ENCODE measurements at places on chromosomes 2 and 18.

GRCh38 chr2:168662651-168663208 lies 139.7 kb upstream of the NOSTRIN start:
- no peak for DNase-seq

DNA sequence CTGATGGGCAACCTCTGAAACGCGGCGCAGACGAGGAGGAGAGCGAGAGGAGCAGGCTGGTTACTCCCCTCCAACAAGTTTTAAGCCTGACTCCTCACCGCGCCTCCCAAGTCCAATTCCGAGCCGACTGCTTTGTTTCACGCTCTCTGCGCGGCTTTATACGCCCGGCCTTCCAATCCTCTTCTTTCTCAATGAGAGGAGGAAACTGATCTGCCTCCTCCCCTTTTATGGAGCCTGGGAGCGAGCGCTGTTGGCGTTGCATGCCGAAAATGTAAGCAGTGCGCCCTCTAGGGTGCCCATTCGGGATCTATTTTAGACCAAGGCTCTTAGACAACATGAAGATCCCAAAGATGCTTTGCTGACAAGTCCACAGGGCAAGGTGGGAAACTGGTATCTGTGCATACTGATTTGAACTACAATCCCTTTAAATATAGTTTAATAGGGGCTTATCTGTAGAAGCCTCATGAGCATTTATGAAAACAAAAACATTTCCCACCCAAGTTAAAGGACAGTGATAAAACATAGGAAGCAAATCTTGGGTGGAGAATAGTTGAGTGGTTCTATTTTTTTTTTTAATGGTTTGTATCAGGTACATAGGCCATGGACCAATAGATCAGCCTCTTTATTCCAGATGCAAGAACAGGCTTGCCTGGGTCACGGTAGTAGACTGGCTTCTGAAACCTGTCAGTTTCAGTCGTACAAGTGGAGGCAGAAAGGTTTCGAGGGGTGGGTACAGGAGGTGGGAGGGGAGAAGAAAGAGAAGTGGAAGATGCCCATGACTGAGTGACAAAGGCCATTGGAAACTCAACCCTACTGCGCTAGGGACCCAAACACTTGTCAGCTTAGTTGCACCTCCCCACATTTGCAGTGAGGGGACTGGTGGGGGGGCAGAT lies at the start of gene RND3:
TSS of gene RND3 (minus strand) at position 131 of the 893 bp plus-strand sequence. CDS start 250 bp downstream, outside the sequence.
- DNase-seq, result peak; percentile 91

- DNase-seq, result no peak
Measured at GRCh38 chr2:79833235-79833878, 320.5 kb downstream of the CTNNA2 start.

GRCh38 chr2:219670386-219670785 lies 43.0 kb downstream of the SLC4A3 start:
- DNase-seq, result no peak

DNA sequence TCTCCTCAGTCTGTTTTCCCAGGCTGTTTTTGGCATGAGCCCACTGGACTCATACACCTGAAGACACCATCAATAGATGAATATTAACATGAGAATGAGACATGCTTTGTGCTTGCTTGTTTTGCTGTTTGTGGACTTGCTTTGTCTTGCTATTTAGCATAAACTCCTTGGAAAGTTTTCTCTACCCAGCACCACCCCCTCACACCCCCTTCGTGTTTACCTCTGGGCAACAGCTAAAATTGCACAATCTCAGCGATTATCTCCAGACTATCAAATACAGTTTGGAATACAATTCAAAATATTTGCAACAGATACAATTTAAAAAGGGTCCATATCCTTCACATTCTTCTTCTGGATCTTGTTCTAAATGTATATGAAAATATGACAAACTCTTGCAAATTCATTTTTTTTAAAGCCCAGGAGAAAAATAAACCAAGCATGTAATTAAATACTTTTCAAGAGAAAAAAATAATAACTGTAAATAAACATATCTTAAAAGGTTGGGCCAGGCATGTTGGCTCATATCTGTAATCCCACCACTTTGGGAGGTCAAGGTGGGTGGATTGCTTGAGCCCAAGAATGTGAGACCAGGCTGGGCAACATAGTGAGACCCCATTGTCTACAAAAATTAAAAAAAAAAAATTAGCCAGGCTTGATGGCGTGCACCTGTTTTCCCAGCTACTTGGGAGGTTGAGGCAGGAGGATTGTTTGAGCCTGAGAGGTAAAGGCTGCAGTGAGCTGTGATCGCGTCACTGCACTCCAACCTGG lies 32.3 kb upstream of the PMAIP1 start:
- no peak for DNase-seq

DNA sequence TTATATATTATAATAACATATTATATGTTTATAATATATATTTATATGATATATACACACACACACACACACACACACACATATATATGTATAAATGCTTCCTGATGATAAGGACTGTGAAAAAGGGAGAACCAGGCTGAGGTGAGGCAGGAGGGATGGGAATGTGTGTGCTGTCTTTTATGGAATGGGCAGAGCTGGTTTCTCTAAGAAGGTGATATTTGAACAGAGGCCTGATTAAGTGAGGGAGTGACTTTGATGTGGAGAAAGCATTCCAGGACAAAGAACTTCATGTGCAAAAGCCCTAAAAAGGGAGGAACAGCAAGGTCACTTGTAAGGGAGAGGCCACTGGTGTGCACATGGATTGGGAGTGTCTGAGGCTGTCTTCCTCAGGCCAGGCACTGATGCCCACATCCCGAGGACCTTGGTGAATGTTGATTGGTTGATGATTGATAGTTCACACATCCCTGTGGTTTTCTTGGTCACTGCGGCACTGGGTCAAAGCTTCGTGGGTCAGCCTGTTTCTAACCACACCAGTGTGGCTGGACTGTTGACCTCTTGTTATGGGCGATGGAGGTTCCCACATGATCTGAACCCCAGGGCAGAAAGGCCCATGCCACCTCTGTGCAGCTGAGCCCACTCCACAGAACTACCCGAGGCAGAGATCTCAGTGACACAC lies 196.9 kb downstream of the MYCN start:
- peak; percentile 17 for DNase-seq

- no peak for DNase-seq
Measured at GRCh38 chr2:122491011-122491410, 735.6 kb downstream of the TSN start.

- no peak for DNase-seq
Measured at GRCh38 chr2:100193291-100193710, 50.9 kb upstream of the AFF3 start.

DNA sequence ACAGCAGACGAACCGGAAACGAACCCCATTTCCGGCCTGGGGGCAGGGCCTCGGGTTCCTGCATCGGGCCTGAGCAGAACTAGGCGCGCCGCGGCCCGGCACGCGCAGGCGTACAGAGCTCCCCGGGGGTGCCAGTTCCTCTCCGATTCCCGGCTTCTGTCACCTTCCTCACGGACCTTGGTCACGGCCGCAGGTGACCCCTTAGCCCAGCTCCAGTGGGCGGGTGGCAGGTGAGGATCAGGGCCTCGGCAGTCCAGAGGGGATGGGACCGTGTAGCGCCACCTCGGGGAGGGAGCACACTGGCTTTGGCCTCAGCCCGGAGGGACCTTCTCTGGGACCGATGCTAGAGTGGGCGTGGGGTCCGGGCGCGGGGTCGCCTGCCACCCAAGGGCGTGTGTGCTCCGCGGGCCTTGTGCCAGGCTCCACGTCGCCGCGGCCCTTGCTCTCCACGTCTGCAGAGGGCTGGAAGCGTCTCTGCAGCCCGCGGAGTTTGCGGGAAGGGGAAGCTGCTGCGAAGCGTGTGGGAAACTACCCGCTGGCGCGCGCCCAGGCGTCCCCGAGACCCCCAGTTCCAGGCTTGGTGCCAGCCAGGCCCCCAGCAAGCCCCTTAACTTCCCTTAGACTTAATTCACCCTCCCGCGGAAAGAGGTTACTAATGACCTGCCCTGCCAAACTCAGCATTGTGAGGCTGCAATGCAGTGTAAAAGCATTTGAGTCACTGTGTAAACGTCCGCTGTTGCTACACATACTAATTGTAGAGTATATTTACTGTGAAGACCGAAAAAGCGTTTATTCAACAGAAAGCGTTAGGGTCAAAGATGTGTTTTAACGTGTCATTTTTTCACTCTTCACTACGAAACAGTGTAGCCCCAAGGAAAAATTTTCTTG lies at the start of gene TRAPPC12:
TSS of gene TRAPPC12 (plus strand) at position 48 of the 888 bp plus-strand sequence. CDS start 7,930 bp downstream, outside the sequence.
- DNase-seq, result peak; percentile 94

- no peak for DNase-seq
Measured at GRCh38 chr2:127000937-127001336, 102.2 kb downstream of the TEX51 start.

DNA sequence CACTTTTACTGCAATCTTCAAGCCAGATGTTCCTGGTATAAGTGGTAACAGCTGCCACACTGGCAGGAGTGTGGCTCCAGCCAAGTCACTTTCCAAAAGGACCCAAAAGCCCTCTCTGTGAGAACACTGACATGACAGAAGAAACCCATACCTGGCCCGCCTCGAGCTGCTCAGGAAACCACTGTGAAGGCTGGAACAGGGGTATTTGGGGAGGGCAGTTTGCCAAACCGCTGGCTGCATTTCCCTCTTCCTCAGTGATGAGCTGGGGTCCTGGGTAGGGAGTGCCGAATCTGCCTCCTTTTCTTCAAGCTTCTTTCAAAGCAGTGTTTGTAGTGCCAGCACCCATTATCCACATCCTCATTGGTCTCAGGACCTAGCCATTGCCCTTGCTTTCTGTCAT lies 10.3 kb upstream of the OSR1 start:
- no peak for DNase-seq

- DNase-seq, result no peak
Measured at GRCh38 chr2:207911856-207912255, 113.5 kb downstream of the PLEKHM3 start.

DNA sequence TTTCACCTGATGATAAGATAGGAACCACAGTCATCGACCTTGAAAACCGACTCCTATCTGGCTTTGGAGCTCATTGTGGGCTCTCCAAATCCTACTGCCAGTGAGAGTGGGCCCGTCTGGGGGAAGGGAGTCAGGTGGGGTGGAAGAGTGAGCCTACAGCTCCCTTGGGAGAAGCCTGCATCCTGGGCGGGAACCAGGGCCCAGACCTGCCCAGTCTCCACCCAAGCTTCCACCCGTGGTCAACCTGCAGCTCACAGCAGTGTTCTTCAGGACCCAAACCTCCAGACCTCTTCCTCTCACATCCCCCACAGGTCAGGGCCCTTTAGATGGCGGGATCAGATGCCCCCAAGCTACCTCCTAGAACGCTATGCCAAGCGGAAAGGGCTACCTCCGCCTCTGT lies 40.2 kb downstream of the LMAN2L start:
- no peak for DNase-seq

DNA sequence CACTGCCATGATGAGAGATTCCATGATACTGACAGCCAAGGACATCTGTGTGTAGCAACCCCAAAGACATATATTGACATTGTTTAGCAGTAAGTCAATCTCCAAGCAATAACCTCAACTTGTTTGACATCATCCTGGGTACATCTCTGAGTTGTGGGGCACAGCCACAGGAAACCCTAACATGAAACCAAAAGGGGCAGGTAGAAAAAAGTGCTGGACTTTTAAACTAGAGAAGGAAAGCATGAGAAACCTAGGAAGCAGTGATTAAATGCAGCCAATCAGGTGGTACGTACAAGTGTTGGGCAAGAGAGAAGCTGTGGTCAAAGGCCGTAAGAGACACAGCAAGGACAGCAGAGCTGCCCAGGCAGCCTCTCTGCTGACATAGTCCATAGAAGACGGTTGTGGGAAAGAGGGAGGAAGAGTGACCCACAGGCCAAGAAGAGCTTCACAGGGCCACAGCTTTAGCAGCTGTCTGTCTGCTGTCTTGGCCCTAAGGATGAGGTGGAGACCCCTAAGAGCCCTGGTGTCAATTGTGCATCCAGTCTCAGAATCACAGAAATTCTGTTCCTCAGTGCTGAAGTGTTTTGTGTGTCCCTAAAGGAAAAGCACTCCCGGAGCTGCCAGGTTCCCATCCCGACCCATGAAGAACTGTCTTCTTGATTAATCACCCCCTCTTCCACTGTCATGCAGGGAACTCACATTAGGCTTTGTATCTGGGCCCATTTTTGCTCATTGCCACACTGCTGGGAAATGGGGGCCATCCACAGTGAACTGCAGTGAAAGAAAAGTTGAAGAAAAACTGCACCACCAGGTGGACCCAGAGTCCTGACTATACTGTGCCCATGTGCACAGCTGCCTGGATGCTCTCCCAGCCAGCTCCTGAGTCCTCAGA lies 25.4 kb upstream of the CHN1 start:
- peak; percentile 49 for DNase-seq

DNA sequence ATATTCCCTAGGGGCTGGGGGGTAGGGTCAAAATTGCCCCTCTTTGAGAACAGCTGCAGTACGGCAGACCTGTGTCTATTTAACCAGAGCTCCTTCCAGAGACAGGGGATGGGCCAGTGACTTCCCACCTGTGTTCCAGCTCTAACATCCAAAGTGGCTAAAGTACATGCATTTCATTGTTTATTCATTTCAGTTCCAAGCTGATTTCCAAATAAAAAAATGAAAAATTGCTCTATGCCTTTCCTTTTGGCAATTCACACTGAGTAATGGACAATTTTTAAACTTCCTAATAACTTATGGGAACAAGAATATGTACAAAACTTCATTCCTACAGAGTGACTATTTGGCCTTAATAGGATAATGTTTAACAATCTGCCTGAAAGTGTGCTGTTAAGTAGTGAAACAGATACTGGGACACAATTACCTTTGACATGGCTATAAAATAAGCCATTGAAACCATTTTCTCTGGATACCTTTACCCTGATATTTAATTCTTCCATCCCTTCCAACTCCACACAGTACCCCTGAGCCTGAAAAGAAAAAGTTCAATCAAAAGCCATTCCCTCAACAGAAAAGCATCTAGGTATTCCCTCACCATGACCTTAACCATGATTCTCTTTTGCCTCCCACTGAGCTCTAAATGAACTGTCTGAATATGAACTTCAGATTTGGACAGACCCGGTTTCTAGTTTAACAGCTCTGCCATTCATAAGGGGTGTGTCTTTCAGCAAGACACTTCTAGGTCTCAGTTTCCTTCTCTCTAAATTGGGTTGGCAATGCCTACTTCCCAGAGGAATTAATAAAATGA lies 73.1 kb downstream of the RDH14 start:
- no peak for DNase-seq

DNA sequence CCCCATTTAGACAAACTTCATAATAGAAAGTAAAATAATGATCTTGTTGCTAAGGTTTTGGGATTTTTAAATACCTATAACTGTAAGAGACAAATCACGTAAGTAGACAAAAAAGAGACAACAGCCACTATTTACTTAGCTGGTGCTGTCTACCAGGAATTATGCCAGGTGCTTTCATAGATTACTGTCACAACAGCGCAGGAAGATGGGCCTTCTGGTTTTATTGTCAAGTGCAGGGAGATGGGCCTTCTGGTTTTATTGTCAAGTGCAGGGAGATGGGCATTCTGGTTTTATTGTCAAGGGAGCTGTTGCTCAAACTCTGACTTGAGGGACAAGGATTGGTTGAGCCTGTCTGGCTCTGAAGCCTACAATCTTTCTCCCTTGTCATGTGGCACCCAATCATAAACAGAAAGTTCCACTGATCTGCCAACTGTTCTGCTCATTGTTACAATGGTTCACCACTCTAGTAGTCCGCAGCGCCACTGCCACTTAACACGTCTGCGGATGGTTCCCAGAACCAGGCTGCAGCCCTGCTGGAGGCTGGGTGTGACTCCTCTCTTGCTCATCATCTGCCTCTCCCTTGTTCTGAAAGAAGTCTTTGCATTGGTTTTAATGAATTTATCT lies 95.0 kb downstream of the RNF144A start:
- peak; percentile 74 for DNase-seq

- DNase-seq, result no peak
Measured at GRCh38 chr2:206940546-206940945, 1.2 kb downstream of the CPO start.
